ENCODE measurements at places on chromosomes 1 and 21.
A peak's percentile ranks its signal among the peaks of the same experiment; 100 is the strongest.

GRCh38 chr21:25457411-25457810 lies 149.9 kb downstream of the MRPL39 start:
- DNase-seq = no peak

DNA sequence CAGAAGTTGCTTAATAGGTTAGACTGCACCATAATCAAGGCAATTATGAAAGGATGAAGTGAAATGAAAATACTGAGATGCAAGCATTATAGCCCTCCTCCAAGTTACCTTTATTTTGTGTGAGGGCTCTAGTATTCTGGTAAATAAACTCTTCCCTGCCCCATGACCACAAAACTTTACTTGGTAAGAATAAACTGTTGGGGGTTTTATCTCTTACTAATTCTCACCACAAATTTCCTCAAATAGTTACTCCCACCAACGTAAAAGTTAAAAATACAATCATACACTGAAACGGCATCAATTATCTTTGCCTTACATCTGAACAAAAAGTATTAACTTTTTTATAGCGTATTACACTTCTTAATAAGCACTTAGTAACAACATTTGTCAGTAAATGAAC lies 29.5 kb downstream of the C21orf91 start:
- DNase-seq = no peak

GRCh38 chr1:232844791-232845190 lies 39.6 kb downstream of the MAP10 start:
- no peak for DNase-seq

DNA sequence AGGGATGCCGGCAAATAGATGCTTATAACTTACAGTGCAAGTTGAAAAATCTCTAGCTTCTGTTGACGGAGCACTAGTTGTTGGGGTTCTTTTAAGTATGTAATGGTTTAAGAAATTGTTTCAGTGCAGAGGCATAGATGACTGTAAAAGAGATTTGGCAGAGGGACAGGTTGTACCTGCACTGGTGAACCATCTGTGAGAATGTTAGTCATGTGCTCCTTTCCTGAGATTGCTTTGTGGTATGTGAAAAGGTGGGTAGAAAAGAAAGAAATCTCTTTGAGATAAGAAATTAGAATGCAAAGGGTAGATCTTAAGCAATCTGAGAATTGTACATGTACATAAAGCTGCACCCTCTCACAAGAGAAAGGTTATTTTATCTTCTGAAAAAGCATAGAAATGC lies 19.4 kb downstream of the ZBTB37 start:
- no peak for DNase-seq

GRCh38 chr21:41815652-41816582 lies 49.1 kb upstream of the RIPK4 start:
- no peak for DNase-seq

- DNase-seq = no peak
Observed at GRCh38 chr1:47814612-47815395, 182.4 kb downstream of the TRABD2B start.

- DNase-seq = no peak
Observed at GRCh38 chr1:221727146-221728036, 14.5 kb downstream of the DUSP10 start.

- no peak for DNase-seq
Observed at GRCh38 chr1:198480876-198481275, 59.6 kb downstream of the ATP6V1G3 start.

DNA sequence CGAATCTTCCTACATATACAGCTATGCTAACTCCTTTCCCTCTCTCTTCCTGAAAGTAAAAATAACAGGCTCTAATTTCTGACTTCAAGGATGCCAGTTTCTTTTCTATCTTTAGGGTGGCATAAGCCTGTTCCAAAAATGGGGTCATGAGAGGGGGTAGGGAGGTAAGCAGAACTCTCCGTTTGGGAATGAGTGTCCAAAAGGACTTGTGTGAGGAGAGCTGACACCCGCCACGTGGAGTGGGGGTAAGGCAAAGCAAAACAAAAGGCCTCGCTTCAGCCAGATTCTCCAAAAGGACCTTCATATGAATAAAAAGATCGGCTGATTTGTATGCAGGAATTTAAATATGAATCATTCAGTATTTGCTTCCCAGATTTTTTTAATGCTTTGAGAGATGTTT lies 28.6 kb downstream of the PLPPR4 start:
- DNase-seq = no peak

DNA sequence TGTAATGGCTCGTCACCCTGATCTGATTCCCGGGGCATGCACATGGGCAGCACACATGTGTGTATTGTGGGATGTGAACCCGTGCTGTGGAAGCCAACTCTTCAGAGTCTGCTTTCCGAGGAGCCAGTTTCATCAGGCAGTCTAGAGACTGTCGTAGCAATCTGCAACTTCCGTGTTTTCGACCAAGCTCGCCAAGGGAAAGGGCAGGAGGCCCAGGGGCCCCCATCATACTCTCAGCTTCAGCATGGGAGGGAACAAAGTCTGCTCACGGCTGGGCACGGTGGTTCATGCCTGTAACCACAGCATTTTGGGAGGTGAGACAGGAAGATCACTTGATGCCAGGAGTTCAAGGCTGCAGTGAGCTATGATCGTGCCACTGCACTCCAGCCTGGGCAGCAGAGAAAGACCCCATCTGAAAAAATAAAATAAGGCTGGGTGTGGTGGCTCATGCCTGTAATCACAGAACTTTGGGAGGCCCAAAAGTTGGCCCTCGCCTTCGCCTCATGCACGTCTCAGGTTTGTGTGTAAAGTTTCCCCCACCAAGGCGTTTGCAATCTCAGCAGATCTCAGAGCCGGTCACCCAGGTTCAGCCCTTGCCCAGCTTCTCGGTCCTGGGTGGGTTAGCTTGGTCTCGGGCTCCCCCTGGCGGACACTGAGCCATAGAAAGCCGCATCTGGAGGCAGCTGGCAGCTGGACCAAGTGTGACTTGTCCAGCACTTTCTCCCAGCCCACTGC lies 48.5 kb upstream of the SLC25A33 start:
- peak; percentile 92 for DNase-seq

DNA sequence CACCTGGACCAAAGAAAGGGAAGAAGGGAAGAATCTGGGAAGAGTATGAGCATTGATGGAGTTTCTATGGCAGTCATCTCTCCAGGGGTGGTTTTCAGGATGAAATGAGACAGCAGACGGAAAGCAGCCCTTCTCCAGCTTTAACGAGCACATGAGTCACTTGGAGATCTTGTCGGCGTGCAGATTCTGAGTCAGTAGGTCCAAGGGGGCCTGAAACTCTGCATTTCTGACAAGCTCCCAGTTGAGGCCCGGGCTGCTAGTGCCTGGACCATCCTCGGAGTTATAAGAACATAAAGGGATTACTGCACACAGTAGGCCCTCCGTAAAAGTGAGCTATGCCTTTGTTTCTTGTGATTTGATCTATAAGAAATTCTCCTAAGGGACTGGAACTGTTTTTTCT lies 17.6 kb downstream of the HSPG2 start:
- no peak for DNase-seq

- no peak for DNase-seq
Observed at GRCh38 chr1:162357681-162358266, 18.9 kb downstream of the SPATA46 start.

DNA sequence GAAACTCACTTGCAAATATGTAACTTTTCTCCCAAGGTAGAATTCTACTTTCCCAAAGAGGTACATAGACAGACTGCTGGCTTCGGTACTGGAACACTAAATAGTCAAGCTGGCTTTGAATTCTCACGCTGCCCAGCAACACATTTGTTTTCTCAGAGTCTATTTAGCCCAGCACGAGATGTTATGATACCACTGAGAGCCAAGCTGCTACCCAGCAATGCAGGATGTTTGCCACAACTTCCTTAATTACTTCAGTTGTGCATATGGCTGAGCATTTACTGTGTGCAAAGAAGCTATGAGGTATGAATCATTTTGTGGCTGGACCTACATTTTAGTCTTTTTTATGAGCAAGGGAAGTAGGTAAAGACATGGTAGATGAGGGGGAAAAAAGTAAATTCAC lies 793.2 kb downstream of the PLA2G4A start:
- no peak for DNase-seq

GRCh38 chr1:107555578-107555977 lies 409.4 kb downstream of the VAV3 start:
- no peak for DNase-seq

DNA sequence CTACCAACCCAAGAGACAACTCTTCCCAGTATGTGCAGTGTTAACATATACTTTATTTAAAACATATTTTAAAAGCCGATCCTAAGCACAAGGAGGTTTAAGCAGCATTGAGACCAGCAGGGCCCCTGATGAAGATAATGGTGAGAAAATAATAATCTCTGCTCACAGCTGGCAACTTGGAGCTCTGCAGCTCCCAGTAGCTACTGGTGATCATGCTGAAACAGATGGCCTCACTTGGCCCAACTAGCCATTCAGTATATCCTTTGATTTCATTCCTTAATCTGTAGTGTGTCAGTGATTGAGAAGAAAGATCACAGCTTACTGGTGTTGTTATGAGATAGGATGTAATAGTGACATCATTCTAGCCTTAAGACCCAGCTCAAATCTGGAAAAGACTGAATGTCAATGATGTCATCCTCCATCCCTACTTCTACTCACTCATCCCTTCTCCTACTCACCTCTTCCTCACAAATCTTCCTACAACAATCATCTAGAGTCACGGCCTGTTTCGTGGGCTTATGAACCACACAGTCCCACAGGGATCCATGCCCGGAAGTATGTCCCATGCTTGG lies 817.9 kb downstream of the PLA2G4A start:
- no peak for DNase-seq

- DNase-seq = no peak
Observed at GRCh38 chr1:209335178-209335577, 248.3 kb upstream of the CAMK1G start.

GRCh38 chr1:97163591-97164275 lies 442.1 kb downstream of the PTBP2 start:
- DNase-seq = no peak

- DNase-seq = no peak
Observed at GRCh38 chr1:175900171-175900570, 156.8 kb upstream of the TNR start.

GRCh38 chr1:57532299-57532698 lies 108.4 kb upstream of the DAB1 start:
- DNase-seq = no peak

- DNase-seq = no peak
Observed at GRCh38 chr1:223702735-223703667, 9.3 kb upstream of the CAPN2 start.

- DNase-seq = no peak
Observed at GRCh38 chr1:235022341-235022980, 106.2 kb downstream of the TOMM20 start.

DNA sequence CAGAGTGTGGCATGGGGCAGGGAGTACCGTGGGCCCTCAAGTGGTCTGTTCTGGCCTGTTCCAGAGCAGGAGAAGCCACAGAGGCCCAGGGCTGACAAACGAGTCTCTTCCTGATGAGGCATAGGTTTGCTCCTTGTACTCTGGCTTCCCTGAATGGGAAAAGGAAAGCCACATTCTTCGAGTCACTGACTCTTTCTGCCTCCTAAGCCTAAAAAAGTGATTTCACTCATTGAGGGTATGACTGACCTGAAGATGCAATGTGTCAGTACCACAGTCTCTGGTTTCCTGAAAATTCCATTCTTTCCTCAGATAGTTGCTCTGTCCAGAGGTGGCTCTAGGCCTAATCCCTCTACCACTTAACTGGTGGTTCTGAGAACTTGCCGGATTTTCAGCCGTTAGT lies 92.3 kb downstream of the KCNN3 start:
- DNase-seq = no peak

GRCh38 chr1:17513131-17513530 lies 26.4 kb upstream of the ARHGEF10L start:
- DNase-seq = no peak

GRCh38 chr1:82185084-82185483 lies 384.4 kb downstream of the ADGRL2 start:
- DNase-seq = no peak

GRCh38 chr1:97634758-97635157 lies 286.1 kb downstream of the DPYD start:
- no peak for DNase-seq

DNA sequence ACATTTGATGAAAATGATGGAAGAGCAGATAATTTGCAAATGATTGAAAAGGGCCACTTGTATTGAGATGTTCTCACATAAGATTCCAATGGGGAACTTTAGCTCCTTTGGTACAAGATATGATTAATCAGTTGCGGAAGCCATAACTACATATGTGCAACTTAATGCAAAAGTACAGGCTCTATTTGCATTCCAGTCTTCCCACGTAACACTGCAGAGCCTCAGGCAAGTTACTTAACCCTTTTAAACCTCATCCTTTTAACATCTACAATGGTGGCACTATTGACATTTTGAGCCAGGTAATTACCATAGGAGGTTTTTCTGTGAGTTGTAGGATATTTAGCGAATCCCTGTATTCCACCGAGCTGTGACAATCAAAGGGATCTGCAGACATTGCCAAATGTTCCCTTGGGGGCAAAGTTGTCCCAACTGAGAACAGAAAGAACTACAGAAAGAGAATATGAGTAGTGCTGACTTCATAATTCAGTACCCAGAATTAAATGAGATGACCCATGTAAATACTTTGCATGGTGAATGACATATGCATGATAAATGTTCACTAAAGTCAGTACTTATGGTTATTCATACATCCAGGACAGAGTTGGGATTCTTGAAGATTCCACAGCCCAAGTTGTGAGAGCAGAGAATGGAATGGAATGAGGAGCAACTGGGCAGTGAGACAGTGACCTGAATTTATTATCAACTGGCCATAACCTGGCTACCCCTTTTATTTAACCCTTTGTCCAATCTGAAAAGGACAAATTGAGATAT lies 62.6 kb downstream of the SPAG17 start:
- DNase-seq = no peak

- DNase-seq = no peak
Observed at GRCh38 chr21:31795992-31796391, 64.1 kb upstream of the SCAF4 start.

- no peak for DNase-seq
Observed at GRCh38 chr1:80448081-80448480, 1352.7 kb upstream of the ADGRL2 start.
